ENCODE measurements at places on chromosomes 3 and 15. TPM values are rescaled to one million over a fixed set of nuclear protein-coding genes. Genes with fewer than 3 reads are reported as not detected.
A peak's percentile ranks its signal among the peaks of the same experiment; 100 is the strongest.

The GRAMD2A gene
- not detected for total RNA-seq

The ZXDC gene
- total RNA-seq = 59.0 TPM

The CAMP gene
- not detected for total RNA-seq

The RTP4 gene
- total RNA-seq = 1.7 TPM

The C3orf70 gene
- not detected for total RNA-seq

The ZNF619 gene
- total RNA-seq = 5.0 TPM

The GOLGA6L4 gene
- total RNA-seq = 2.9 TPM

The C3orf22 gene
- total RNA-seq = not detected

The TMC3 gene
- total RNA-seq = not detected

GRCh38 chr3:151346292-151346691 lies 16.9 kb upstream of the P2RY13 start:
- peaks cover 11% of the 10 kb centered on the region for H3K4me1 ChIP-seq
- H3K27ac ChIP-seq = no peak overlapping the region
- H3K4me3 ChIP-seq = peak overlapping the region; percentile 80
- peaks cover 5% of the 10 kb centered on the region for H3K36me3 ChIP-seq

DNA sequence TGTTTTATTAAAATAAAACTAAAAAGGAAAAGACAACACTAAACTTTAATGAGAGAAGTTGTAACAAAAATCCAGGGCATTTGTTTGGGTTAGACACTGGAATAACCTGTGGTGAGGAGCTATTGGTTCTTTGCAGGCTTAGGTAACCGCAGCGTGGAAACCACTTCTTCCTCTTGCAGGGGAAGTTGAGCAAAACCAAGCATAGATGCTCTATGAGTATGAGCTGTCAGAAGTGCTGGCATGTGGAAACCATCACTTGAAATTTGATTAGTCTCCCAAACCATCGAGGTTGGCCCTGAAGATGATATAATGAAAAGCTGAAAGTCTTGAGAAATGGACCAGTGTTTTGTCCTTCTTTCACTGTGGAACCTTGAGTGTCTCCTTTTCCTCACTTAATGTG lies 127.1 kb upstream of the RBMS3 start:
- H3K36me3 ChIP-seq = no peaks in the 10 kb centered on the region
- H3K4me1 ChIP-seq = no peaks in the 10 kb centered on the region
- no peak for DNase-seq
- no peaks in the 10 kb centered on the region for H3K27me3 ChIP-seq
- no peak overlapping the region for H3K27ac ChIP-seq

DNA sequence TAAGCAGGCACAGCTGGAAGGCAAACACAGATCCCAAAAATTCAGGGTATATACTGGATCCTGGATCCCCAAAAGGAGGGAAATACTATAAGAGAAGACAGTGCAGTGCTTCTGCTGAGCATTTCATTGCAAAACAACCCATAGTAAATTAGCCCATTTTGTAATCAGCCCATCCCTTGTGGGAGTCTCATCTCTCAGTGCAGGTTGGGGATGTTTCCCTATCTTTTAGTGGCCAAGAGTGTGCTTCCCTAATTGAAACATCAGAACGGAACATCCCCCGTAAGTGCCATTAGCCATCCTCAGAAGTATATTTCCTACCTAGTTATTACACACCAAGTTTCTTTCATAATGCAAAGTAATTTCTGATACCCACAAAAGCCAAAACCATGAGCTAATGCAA lies 11.2 kb upstream of the MTMR14 start:
- peaks cover 18% of the 10 kb centered on the region for H3K27me3 ChIP-seq
- no peak overlapping the region for H3K4me3 ChIP-seq
- H3K27ac ChIP-seq = no peak overlapping the region
- H3K36me3 ChIP-seq = no peaks in the 10 kb centered on the region
- peaks cover 2% of the 10 kb centered on the region for H3K4me1 ChIP-seq
- DNase-seq = no peak

- H3K4me3 ChIP-seq = no peak overlapping the region
- no peaks in the 10 kb centered on the region for H3K4me1 ChIP-seq
- H3K27me3 ChIP-seq = no peaks in the 10 kb centered on the region
- H3K27ac ChIP-seq = no peak overlapping the region
- no peak for DNase-seq
These were observed 179.9 kb downstream of the PLOD2 start for GRCh38 chr3:145981056-145981455.

DNA sequence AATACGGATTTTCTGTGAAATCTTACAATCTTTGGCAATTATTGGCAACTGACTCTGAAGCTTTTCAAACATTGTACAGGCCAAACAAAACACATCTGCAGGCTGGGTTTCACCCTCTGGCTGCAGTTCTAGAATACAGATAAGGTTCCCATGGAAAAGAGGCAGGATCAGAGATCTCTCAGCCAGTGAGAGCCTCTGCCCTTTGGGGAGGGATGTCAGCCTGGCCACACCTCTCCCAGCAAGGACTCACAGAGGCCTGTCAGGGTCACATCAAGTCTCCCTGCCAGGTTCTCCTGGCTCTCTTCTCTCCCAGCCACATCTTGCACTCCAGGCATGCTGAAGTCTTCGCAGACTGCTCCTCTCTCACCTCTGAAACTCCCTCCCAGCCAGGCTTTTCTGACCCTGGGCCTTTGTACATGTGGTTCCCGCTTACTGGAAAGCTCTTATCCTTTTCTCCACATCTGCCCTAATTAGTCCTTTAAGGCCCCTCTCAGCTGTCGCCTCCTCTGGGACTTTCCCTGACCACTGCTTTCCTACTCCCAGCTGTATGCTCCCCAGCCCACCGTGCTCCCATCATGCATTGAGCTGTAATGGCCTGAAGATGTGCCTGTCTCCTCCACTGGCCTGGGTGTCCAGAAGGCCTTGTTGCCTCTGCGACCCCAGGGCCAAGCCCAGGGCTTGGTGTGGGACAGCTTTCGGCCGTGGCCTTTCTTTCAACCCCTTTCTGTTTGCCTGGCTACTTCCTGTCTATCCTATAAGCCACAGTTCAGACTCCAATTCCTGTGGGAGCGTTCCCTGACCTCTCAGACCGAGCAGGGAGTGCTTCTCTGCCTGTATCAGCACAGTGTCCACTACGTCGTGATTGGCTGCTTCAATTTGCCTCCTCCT lies 4.3 kb downstream of the RBP1 start:
- H3K4me3 ChIP-seq = no peak overlapping the region
- peaks cover 4% of the 10 kb centered on the region for H3K36me3 ChIP-seq
- peaks cover 42% of the 10 kb centered on the region for H3K27me3 ChIP-seq

DNA sequence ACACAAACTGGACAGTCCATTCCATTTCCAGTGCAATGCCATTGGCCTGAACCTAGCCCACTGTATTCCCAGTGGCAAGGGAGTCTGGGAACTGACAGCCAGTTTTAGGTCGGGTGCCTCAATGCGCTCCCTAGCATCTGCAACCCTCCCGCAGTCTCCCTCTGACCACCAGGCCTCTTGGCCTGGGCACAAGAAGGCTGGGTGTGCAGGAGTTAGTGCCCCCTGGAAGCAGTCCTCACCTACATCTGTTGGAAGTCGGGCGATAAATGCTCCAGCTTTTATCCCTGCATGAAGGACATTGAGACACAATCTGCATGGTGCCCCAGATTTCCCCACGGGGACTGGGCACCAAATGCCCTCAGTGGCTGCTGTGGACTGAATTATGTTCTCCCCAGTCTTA lies 12.7 kb downstream of the C3orf22 start:
- no peak overlapping the region for H3K27ac ChIP-seq
- no peak for DNase-seq

DNA sequence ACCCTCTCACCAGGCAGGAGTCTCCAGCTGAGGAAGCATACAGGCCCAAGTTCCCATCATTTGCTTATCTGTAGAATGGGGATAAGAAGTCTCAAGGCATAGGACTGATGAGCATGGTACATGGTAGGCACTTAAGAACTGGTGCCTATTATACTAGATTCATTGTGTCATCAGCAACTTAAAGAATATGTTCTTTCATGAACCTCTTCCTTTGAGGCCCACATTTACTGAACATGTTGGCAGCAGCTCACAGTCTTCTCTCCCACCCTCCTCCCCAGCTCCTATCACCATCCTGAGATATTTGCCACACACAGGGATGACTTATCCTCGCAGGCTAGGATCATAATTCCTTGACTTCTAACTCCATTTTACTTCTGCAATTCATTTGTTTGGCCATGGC lies 142.5 kb downstream of the PDE8A start:
- peaks cover 9% of the 10 kb centered on the region for H3K36me3 ChIP-seq
- H3K4me3 ChIP-seq = no peak overlapping the region
- H3K27me3 ChIP-seq = no peaks in the 10 kb centered on the region
- H3K27ac ChIP-seq = no peak overlapping the region

DNA sequence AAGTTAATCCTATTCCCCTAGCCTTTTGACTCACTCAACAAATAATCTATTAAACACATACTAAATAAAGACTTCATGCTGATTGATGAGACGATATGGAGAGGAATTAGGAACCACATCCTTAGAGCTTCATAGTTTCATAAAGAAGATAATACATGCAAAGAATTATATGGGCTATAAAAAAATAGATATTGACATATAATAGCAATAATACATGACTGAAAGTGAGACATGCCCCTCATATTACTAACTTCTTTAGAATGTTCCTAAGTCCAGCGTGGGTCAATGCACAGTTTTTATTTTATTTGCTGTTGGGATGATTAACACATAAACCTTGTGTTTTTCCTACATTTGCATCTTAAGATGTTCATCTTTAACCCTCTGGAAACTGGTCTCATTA lies 32.2 kb downstream of the SUCNR1 start:
- DNase-seq = no peak
- no peak overlapping the region for H3K27ac ChIP-seq
- peaks cover under 1% of the 10 kb centered on the region for H3K4me1 ChIP-seq
- H3K4me3 ChIP-seq = no peak overlapping the region
- H3K36me3 ChIP-seq = no peaks in the 10 kb centered on the region
- peaks cover 32% of the 10 kb centered on the region for H3K27me3 ChIP-seq

DNA sequence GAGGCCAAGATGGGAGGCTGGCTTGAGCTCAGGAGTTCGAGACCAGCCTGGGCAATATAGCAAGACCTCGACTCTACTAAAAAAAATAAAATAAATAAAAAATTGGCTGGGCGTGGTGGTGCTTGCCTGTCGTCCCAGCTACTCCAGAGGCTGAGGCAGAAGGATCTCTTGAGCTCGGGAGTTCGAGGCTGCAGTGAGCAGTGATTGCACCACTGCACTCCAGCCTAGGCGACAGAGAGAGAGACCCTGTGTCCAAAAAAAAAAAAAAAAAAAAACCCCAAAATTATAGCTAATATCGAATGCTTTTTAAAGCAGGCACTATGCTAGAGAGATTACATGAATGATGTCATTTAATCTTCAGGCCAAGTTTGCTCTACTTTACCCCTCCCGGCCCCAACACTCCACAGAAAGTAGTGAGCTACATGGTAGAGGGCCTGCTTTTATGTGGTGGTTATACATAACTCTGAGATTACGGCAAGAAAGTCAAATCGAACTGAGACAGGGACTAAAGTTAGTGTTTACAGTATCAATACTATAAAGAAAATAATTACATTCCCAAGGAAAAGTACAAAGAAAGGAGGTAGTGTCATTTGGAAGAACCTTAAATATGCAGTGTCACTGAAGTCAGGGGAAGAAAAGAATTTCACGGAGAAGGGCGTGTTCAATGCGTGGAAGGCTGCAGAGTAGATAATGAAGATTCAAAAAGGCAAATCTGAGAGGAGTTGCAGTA lies 1.1 kb downstream of the ADPGK start:
- H3K27ac ChIP-seq = peak overlapping the region; percentile 95
- DNase-seq = no peak
- peaks cover 63% of the 10 kb centered on the region for H3K4me1 ChIP-seq
- H3K27me3 ChIP-seq = no peaks in the 10 kb centered on the region
- peak overlapping the region; percentile 99 for H3K4me3 ChIP-seq

GRCh38 chr3:122533931-122534334 lies 19.2 kb upstream of the KPNA1 start:
- no peak for DNase-seq
- peak overlapping the region; percentile 49 for H3K27ac ChIP-seq
- peaks cover 15% of the 10 kb centered on the region for H3K4me1 ChIP-seq
- no peak overlapping the region for H3K4me3 ChIP-seq
- no peaks in the 10 kb centered on the region for H3K27me3 ChIP-seq
- peaks cover 23% of the 10 kb centered on the region for H3K36me3 ChIP-seq

DNA sequence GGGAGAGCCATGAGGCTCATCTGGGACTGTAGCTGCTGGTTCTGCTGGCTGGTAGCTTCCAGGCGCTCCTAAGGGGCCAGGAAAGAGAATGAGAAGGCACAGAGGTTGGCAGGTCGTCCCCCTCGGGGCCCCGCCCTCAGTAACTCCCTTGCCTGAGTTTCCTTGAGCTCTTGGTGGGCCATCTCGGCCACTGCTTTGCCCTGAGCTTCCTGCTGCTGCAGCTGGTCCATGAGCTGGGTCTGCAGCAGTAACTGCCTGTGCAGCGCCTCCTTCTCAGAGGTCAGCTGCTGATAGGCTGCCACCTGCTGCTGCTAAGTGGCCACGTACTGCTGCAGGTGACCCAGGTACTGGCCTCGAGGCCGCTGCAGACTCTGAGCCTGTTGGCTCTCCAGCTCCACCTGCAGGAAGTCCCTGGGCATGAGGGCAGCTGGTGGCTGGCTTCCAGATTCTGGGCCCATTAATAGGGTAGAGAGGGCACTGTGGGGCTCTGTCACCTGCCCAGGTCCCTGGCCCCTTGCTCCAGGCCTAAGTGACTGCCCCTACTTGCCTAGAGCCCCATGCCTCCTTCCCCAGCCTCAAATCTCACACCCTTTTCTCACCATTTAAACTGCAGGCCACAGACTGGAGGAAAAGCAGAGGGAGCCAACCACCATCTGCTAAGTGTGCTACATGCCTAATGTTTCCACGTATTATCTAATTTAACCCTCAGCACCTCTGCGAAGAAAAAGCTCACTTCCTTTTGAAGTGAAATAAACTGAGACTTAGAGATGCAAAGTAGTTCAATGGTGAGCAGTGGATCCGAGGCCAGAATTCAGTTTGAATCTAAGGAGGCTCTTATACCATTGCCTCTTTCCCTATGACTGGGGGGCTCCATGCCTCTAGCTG lies 10.8 kb upstream of the VPS33B start:
- H3K4me3 ChIP-seq = no peak overlapping the region
- DNase-seq = peak; percentile 49
- no peaks in the 10 kb centered on the region for H3K36me3 ChIP-seq
- H3K4me1 ChIP-seq = peaks cover 6% of the 10 kb centered on the region
- H3K27ac ChIP-seq = peak overlapping the region; percentile 57
- peaks cover 7% of the 10 kb centered on the region for H3K27me3 ChIP-seq

GRCh38 chr3:184977796-184978195 lies 165.8 kb downstream of the VPS8 start:
- no peak overlapping the region for H3K27ac ChIP-seq
- no peak overlapping the region for H3K4me3 ChIP-seq
- no peak for DNase-seq
- H3K4me1 ChIP-seq = peaks cover 9% of the 10 kb centered on the region

GRCh38 chr3:186990878-186991308 lies 60.6 kb downstream of the ST6GAL1 start:
- H3K4me3 ChIP-seq = no peak overlapping the region
- H3K36me3 ChIP-seq = peaks cover 6% of the 10 kb centered on the region
- H3K27ac ChIP-seq = peak overlapping the region; percentile 43
- peaks cover 44% of the 10 kb centered on the region for H3K4me1 ChIP-seq
- no peak for DNase-seq
- H3K27me3 ChIP-seq = no peaks in the 10 kb centered on the region

GRCh38 chr3:188974856-188975599 lies 196.7 kb upstream of the TPRG1 start:
- peaks cover 18% of the 10 kb centered on the region for H3K4me1 ChIP-seq
- H3K27me3 ChIP-seq = peaks cover 6% of the 10 kb centered on the region
- DNase-seq = no peak
- no peaks in the 10 kb centered on the region for H3K36me3 ChIP-seq
- H3K27ac ChIP-seq = peak overlapping the region; percentile 53

- H3K36me3 ChIP-seq = peaks cover 3% of the 10 kb centered on the region
- peak overlapping the region; percentile 72 for H3K27ac ChIP-seq
- H3K4me1 ChIP-seq = peaks cover 32% of the 10 kb centered on the region
- no peak overlapping the region for H3K4me3 ChIP-seq
- DNase-seq = no peak
These were observed 57.9 kb downstream of the ACAP2 start for GRCh38 chr3:195384952-195385351.
